Stimulated activated CD8-positive, alpha-beta memory T cell treated with anti-CD3 and anti-CD28 coated beads, Interleukin-7, amount 100 ng/mL, for 1 hour (primary cell): ENCODE measurements at places on chromosomes 13 and 19.

DNA sequence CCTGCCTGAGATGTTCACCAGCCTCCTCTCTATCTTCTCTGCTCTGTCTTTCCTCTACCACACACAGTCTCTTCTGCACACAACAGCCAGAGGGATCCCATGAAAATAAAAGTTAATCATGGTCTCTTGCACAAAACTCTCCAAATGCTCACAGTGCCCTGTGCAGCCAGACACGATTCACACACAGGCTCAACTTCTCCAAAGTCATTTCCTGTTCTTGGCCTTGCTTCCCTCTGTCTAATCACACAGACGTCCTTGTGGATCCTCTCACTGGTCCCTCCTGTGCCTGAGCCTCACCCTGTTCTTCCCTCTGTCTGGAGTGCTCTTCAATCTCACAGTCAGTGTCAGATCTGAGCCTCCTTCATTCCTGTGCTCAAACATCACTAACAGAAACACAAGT is 7.8 kb downstream of the SIGLEC12 start:
- no peak for DNase-seq

GRCh38 chr13:93848247-93848646 is 621.6 kb downstream of the GPC6 start:
- DNase-seq: no peak

- no peak for DNase-seq
Measured at GRCh38 chr13:49669735-49670309, 21.5 kb downstream of the EBPL start.

GRCh38 chr13:111915104-111915551 is 151.8 kb upstream of the SOX1 start:
- DNase-seq: no peak

GRCh38 chr13:93422980-93423543 is 196.5 kb downstream of the GPC6 start:
- no peak for DNase-seq

- no peak for DNase-seq
Measured at GRCh38 chr13:113275387-113275786, 21.7 kb upstream of the LAMP1 start.

DNA sequence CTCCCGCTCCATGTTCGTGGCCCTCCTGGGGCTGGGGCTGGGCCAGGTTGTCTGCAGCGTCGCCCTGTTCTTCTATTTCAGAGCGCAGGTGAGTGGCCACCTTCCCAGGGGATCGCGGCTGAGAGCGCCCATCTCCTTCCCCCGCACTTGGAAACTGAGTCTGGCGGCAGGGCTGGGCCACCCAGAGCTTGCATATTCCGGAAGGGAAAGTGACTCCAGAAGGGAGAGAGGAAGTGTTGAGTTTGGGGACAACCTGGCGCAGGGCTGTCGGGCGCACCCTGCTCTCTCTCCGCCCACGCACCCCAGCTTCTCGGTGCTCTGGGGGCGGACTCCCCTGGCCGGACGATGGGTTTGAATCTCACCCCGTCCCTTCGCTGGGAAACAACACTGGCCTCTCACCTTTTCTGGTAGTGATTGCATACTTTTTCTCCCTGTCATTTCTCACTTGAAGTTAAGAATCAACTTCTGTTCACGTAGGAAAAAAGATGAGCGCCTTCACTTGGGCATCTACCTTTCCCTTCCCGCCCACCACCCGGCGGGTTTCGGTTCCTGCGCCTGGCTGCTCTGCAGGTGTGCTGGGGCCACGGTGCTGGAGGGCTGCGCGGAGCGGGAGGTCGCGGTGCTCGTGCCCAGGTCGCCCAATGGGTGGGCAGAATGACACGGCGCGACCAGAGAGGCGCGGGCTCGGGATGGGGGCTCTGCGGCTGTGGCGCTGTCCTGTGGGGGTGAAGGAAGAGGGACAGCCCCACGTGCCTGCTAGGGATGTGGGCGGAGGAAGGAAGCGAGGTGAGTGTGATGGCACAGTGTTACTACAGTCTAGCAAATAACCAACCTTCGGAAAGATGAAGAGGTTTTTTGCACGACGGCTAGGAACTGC is 721 bp downstream of the TNFSF11 start:
- no peak for DNase-seq

GRCh38 chr13:35855531-35856019 is 275.6 kb downstream of the DCLK1 start:
- DNase-seq: no peak

GRCh38 chr19:22532388-22533300 is 101.5 kb upstream of the ZNF492 start:
- DNase-seq: no peak

GRCh38 chr13:95471960-95472359 is 80.6 kb upstream of the CLDN10 start:
- no peak for DNase-seq

DNA sequence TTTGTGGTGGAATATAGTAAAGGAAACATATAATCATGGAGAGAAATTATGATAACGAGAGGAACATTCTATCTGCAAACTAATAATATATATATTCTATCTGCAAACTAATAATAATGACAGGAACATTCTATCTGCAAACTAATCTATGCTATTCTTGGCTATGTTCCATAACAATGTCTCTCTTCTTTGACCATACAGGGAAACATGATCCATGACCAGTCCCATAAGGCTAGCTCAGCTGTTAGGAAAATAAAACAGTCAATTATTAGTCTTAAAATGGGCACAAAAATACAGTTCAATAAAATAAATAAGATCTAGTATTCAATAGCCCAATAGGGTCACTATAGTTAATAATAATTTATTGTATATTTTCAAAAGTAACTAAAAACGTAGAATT is 707.8 kb upstream of the PCDH20 start:
- no peak for DNase-seq

DNA sequence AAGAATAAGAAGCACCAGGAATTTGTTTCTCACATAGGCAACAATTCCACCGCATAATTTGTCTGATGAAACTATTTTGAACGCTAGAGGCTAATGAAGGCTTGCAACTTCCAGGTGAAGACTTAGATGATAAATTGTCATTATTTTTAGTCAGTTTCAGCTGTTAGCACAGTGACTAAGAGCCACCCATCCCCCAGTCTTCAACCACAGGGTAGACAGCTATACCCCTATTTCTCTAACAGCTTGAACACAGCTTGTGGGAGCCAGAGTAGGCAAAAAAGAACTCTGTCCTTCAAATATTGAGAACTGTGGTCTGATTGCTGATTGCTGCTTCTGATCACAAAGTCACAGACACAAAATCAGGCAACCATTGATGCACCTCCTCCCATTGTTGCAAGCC is 1124.8 kb upstream of the PRR20A start:
- no peak for DNase-seq

- no peak for DNase-seq
Measured at GRCh38 chr13:80251403-80251802, 89.5 kb downstream of the SPRY2 start.

- no peak for DNase-seq
Measured at GRCh38 chr13:49221590-49221965, 1.4 kb downstream of the MLNR start.

DNA sequence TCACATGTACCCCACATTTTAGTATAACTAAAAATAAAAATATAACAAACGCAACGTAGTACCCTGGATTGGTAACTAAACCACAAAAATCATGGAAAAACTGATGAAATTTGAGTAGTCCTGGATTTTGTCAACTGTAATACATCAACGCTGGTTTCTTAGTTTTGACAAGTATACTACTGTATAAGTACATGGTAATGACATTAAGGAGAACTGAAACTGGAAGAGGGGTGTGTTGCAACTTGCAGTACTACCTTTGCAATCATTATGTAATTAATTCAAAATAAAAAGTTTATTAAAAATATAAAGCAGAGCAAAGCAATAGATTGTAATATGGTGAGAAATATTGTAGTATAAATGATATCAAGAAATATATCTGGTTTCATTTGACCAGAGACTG is 1158.0 kb upstream of the SPRY2 start:
- DNase-seq: no peak

GRCh38 chr19:33532859-33533460 is 11.4 kb upstream of the PEPD start:
- DNase-seq: no peak

GRCh38 chr13:111893607-111894443 is 173.1 kb upstream of the SOX1 start:
- no peak for DNase-seq

DNA sequence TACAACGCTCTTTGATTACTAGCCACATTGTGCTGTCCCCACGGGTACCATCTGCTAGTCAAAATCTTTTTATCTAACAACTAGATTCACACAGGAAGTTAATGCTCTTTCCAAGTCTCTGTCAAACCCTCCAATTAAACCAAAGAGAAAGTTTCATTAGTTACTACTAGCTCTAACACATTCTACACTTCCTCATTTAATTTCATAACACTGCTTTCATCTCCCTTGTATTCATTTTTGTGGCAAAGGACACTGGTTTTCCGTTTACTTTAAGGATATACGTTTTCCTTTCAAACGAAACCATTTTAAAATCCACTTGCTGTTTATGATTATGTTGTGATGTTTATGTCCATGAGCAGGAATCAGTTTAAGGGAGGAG is 5.3 kb downstream of the DYRK1B start:
- no peak for DNase-seq

GRCh38 chr19:49850221-49850486 is 805 bp upstream of the PTOV1 start:
- no peak for DNase-seq

DNA sequence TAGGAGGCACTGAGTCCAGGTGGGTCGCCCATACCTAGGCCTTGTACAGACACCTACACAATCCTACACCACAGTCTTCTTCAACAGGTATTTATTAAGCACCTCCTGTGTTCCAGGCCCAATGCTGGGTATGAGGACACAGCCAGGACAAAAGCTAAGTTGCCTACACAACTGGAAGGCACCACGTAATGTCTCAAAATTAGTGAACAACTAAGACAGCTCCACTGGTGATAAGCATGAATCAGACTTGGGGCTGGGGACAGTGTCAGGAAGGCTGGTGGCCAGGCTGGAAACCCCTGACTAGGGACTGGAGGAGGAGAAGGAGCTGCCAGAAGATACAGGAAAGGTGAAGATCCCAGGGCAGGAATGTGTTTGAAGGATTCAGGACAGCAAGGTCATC is 2.4 kb downstream of the SMIM24 start:
- DNase-seq: no peak

DNA sequence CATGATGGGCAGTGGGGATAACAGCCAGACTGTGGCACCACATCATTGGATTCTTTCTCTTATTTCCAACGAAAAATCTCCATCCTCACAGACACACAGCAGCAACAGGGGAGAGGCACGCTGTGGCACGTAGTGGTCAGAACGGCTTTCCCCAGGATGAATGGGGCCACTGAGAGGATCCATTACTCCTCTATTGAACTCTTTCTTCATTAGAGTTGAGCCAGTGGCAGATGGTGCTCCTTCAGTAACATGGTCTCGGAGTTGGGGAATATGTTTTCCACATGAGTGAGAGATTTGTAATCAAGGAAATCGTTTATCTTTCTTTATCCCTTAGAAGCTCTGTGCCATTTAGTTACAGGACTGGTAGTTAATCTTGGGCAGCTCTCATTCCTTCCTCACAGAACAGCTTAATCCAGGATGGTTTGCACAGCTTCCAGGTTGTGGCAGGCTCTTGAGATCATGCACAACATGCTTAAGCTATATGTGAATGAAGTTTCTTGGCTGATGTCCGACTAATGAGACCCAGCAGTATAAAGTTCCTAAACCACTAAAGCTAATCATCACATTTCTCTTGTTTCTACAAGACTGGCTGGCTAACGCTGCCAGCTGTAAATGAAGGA is 180.5 kb upstream of the SLC10A2 start:
- no peak for DNase-seq

- no peak for DNase-seq
Measured at GRCh38 chr19:35165200-35166058, 10.9 kb downstream of the FXYD5 start.

DNA sequence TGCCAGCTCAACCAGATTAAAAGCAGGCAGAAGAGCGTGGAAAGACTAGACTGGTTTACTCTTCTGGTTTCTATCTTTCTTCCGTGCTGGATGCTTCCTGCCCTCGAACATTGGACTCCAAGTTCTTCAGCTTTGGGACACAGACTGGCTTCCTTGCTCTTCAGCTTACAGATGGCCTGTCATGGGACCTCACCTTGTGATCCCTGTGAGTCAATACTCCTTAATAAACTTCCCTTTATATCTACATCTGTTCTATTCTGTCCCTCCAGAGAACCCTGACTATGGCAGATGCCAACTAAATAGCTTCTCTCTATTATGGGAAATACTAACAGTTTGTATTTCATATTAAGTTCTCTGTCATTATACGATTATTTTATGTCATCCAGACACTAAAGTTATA is 609.1 kb downstream of the LMO7 start:
- DNase-seq: no peak

GRCh38 chr19:37362733-37363132 is 8.2 kb upstream of the ZNF527 start:
- DNase-seq: no peak

DNA sequence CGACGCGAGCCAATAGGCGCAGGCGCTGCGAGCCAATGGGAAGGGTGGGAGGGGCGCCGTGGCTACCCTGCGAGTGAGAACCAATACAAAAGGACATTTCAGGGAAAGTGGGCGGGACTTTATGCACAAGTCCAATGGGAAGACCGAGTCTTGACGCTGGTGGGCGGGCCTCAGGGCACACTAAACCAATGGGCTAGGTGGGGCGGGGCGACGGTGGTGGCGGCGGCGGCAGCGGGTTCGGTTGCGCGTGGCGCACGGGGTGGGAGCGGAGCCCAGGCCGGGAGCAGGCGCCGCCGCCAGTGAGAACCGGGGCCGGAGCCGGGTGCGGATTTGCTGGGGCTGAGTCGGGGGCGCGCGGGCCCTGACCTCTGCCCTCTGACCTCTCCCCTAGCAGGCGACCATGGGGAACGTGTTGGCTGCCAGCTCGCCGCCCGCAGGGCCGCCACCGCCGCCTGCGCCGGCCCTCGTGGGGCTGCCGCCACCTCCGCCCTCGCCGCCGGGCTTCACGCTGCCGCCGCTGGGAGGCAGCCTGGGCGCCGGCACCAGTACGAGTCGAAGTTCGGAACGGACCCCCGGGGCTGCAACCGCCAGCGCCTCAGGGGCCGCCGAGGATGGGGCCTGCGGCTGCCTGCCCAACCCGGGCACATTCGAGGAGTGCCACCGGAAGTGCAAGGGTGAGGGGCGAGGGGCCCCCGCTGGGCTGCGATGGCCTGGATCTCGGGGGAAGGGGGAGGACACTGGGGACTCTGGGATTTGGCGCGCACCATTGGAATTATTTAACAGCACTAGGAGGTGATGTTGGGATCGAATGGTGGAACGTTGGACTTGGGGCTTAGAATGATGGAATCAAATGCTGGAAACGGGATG is at the start of gene TOMM40:
Gene TOMM40, plus strand, starts transcription at position 239 of the 867 bp plus-strand sequence. Its CDS starts 162 bp downstream, at position 401.
- DNase-seq: no peak

- no peak for DNase-seq
Measured at GRCh38 chr13:78600280-78600883, 3.0 kb downstream of the POU4F1 start.

GRCh38 chr13:88979465-88980175 is 1308.4 kb downstream of the SLITRK5 start:
- DNase-seq: no peak

GRCh38 chr19:35644987-35645679 is 3.0 kb upstream of the COX6B1 start:
- DNase-seq: no peak
